ENCODE measurements at places on chromosomes 3 and 15.

GRCh38 chr3:159938714-159939113, 49.9 kb upstream of the IL12A start:
- no peak for DNase-seq

DNA sequence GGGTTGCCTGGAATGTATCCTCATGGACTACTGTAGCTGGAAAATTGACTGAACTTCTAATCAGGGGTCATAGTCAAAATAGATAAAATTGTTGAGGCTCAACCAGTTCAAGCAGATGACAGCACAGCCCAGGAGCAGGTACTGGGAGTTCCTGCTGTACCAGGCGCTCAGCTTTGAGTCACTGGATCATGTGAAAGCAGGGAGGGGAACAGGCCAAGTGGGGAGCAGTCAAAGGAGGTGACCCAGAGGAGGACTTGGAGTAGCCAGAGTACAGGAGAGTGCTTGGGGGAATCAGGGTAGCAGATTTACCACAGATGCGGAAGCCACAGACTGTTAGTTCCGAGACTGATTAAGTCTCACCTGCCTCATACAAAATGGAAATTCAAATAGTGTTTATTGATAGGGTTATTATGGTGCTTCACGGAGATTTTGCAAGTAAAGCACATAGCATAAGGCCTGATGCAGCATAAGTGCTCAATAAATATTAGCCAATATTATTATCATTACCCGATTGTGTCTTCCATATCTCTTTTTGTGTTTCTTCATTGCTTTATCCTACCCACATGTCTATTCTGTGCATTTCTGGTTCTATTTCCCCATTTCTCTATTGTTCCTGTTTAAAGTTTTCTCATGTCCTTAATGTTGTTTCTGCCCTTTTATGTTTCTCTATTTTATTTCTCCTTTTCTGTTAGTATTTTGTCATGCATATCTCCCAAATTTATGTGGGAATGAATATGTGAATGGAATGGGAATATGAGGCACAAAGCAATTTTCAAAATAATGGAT, 369.2 kb upstream of the MCTP2 start:
- no peak for DNase-seq

GRCh38 chr3:187943677-187944389, 198.6 kb upstream of the BCL6 start:
- no peak for DNase-seq

GRCh38 chr3:125151916-125152315, 60.6 kb downstream of the SLC12A8 start:
- no peak for DNase-seq

DNA sequence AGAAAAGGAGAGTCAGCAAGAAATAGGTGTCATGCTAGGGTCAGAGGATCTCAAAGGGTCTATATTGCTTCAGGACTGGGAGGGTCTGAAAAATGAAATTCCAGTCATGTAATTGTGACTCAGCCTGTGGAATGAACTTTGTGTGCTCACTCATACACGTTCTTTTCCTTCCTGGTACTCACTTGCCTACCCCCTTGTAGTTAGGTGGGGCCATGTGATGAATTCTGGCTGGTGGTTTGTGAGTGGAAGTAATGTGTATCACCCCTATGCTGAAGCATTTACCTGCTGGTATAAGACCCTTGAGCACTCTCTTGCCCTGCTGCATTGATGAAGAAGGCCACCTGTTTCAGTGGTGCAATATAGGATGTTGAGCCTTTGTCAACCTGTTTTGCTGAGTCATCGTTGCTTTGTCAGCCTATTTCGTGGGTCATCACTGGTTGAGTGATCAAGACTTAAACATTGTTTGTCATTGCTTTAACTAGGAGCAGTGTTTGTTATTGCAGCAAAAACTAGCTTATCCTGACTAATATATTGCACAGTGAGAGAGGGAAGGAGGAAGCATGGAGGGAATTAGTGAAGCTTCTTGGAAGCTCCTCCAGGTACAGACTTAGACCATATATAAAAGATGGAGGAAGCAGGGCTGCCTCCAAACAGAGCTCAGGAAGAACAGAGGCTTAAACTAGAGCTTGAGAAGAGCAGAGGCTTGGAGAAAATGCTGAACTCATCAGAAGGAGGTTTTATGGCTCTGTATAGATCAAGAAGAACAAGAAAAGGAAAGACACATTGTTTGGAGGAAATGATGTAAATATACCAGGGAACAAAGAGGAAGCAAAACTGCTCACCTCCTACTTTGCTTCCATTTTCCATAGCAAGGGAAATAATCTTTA, 28.9 kb downstream of the TLNRD1 start:
- DNase-seq = no peak

DNA sequence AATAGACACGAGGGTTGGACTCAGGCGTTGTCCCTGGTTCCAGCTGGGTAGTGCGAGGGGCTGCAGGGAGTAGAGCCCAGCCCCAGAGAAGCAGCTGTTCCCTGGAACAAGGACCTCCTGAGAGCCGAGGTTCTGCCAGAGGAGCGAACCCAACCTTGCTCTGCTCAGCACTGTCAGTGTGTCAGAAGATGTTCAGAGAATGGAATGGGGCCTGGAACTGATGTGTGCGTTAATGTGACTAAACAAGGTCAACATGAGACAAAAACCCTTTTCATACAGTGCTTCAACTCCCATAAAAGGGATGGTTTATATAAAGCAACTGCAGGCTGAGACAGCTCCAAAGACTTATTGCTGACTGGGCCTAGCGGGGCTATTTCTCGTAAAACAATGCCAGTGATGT, 35.5 kb upstream of the HACD2 start:
- no peak for DNase-seq

DNA sequence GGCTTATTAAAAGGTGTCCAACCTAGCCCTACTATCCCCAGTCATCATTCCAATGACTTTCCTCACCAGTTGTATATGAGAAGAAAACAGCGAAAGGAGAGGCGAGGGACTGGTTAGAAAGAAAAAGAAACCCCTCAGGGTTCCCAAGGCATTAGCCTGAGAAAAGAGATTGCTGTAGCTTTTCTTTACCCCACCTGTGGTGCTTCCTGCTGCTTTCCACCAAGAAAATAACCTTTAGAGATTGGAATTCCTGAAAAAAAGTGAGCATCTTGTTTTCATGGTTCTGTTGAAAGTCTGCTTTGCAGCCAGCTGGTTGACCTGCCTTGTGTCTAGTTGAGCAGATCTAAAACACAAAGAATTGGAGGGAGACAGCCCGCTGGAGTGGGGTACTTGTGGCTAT, 196.4 kb downstream of the CADPS start:
- no peak for DNase-seq

DNA sequence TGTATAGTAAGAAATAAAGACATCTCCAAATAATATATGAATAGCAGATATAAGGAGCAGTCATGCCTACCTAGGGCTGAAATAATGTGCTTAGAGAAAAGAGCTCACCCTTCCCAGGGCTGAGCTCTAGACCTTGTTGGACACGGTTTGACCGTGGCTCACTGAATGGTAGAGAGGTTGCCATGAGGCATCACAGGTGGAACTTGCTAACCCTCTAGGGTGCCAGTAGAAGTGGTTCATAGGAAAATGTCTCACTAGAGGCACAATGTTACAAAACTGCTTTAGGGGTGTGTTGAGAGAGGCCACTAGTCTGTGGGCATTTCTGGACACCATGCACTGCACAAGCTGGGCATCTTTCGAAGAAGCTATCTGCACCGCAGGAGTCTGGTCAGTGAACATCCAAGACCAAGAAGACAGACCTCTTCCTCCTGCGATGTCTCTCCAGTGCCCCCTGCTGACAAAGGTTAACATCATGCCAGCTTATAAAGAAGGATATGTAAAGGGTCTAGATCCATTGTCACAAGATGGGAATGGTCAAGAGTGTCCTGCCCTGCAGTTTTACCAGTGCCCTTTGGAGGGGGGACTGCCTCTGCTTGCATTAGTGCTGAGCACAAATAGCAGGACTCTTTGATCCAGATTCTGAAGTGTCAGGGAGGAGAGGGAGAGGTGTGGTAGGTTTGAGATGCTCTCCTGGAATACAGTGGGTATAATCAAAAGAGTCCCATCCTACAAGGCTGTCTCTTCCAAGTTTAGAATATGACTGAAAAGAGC, 266.8 kb downstream of the ZNF385D start:
- no peak for DNase-seq

- DNase-seq = no peak
Measured at GRCh38 chr15:32778391-32779176, 60.8 kb downstream of the GREM1 start.

GRCh38 chr15:35470441-35470840, 75.5 kb downstream of the DPH6 start:
- DNase-seq = no peak

- no peak for DNase-seq
Measured at GRCh38 chr3:12854565-12854964, 13.2 kb upstream of the RPL32 start.

- no peak for DNase-seq
Measured at GRCh38 chr3:113194823-113195401, 16.4 kb upstream of the BOC start.

DNA sequence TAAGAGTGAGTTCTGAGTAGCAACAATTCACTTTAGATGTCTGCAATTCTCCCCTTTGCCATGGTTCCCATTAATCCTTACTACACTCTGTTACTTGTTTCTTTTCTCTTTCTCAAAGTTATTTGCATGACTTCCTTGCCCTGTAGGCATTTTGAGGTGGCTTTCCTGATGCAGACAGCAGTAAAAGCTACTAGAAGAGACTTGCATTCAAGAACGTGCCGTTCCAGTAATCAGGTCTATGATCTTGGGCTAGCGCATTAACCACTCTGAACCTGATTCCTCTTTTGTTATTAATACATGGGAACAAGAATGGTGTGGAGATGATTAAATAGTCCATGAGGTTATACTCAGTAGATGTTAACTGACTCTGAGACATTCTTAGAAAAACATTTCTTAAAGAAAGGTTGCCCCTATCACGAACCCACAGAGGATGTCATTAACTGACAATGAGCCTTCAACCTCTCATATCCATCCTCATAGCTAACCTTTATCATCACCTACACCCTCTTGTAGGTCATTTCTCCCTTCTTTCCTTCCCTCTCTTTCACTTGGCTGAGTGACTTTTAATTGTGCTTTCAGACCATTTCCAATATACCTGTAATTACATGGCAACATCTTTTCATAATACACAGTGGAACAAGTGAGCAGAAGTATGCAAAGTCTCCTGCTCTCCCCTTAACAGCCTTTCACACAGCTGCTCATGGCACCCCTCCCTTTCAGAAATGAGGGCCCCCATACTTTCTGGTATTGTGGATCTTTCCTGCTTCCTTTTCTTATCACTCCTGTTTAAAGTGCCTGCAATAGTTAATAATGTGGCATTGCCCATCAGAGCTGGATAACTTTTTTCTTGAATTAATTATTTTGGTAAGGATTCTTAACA, 175.9 kb downstream of the CHST2 start:
- no peak for DNase-seq

DNA sequence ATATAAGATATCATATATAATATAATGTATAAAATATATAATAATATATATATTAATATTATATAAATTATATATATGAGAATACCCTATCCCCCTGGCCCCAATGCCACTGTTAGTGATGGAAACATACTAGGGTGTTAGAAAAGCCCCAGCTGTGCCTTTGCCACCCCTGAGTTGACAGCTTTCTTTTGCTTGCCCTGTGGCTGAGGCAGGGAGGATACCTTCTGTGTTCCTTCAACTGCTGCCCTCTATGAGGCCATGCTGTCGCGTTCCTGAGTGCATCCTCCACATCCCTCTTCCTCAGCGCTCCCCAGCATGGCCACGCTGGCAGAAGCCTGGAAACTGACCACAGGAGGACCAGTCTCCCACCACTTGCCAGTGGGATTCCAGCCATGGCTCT, 26.3 kb downstream of the FAN1 start:
- no peak for DNase-seq

GRCh38 chr3:134249296-134249841, 1.3 kb downstream of the RYK start:
- no peak for DNase-seq

GRCh38 chr15:47839233-47839825, 122.0 kb downstream of the SEMA6D start:
- DNase-seq = no peak

DNA sequence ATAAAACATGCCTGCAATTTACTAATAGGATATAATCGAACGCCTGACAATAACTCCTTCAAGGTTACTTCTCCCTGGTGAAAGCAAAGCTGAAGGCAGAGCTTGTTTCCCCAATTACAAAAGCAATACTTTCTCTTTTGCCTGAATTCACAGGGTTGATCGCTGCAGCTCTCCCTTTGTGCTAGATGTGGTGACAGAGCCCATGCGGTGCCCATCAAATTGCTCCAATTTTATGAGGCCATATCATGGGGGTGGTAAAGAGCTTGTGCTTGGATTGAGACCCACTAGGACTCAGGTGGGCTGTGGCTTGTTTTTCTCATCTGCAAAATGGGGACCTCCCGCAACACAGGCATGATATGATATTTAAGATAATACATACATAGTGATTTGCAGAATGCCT, 143.4 kb downstream of the GREM1 start:
- DNase-seq = no peak

DNA sequence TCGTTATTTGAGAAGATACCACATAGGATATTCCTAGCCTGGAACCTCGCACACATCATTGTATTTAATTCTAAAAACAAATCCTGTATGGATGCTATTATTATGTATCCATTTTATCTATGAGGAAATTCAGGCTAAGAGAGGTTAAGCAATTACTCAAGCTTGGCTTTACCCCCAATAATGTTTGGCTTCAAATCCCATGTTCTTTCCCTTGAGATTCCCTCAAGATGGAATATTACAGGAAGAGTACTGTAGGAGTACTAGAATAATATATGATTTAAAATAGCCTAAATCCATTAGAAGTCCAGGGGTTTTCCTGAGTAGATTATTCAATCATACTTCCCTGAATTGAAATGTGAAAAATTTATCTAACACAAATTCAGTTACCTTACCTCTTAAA, 630.2 kb downstream of the ZNF385D start:
- DNase-seq = no peak

- DNase-seq = no peak
Measured at GRCh38 chr3:149332771-149333170, 665 bp downstream of the TM4SF18 start.

DNA sequence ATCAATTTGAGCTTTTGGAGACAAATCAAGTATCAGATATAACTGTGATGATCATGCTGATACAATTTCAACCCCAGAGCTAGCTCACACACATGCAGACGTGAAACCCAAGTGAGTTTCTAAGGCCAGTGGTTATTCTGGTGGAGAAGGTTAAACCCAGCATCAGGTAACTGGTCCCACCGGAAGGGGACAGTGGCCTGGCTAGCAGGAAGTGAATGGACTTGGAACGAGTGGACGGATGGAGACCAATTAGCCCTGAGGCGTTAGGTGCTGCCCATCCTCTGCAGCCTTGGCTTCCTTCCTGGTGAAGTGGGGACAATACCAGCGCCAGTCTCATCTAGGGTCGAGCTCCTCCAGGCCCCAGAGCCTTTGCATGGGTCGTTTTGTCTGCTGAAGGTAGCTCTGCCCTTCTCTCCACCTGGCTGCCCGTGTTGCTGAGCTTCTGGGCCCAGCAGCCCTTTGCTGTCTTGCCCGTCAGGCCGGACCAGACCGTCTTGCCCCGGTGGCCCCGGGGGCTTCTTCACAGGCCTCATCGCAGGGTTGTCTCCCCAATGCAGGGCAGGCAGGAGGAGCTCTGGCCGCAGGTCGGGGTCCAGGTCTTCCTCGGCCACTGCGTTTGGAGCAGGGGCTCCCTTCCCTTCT, 915 bp upstream of the KCTD6 start:
- DNase-seq = no peak

- DNase-seq = no peak
Measured at GRCh38 chr15:90192961-90193786, 8.0 kb upstream of the SEMA4B start.

All from activated CD4-positive, alpha-beta T cell treated with anti-CD3 and anti-CD28 coated beads for 4 hours (primary cell).